ENCODE measurements at places on chromosomes 1 and 21.
A peak's percentile ranks its signal among the peaks of the same experiment; 100 is the strongest.

- no peak for DNase-seq
These were observed 12.1 kb downstream of the DNAJC16 start for GRCh38 chr1:15538771-15539170.

- DNase-seq: no peak
These were observed 96.1 kb upstream of the DPT start for GRCh38 chr1:168825129-168825528.

DNA sequence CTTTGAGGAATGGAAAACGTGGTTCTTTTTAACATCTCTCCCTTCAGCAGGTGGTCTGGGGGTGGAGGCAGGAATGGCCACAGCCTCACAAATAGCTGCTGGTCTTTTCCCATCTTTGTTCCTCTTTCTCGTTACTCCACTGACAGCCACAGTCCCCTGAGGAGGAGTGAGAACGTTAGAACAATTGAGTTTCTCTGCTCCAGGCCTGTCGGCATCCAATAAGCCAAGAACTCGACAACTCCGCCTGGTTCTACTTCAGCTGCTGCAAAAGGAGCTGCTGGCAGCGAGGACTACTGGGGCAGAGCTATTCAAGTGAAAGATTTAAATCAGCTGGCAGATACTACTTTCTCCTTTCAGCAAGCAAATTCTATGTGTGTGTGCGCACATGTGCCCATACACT, 169.5 kb upstream of the GALNT2 start:
- DNase-seq: no peak

DNA sequence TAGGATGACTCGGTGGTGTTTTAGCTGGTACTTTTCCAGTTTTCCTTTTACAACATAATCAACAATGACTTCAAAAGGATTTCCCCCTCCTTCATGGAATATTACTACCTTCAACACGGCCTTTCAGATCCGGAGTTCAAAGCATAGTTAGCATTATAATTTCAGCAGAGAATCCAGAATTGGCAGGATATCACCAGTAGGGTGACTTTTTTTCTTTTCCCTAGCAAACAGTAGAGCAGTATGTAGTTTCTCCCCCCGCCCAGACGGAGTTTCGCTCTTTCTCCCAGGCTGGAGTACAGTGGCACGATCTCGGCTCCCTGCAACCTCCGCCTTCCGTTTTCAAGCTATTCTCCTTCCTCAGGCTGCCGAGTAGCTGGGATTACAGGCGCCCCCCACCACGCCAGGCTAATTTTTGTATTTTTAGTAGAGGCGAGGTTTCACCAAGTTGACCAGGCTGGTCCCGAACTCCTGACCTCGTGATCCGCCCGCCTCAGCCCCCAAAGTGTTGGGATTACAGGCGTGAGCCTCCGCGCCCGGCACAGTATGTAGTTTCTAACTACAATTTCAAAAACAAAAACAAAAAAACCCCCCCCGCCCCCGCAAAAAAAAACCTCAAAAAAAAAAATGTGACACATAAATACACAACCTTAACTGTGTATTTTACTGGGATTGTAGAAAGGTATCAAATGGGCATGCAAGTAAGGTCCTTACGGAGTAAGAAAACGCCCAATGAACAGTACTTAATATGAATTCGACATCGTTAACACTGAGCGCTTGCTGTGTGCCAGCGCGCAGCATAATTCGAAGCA, 1.5 kb upstream of the COX20 start:
- DNase-seq: peak; percentile 75

DNA sequence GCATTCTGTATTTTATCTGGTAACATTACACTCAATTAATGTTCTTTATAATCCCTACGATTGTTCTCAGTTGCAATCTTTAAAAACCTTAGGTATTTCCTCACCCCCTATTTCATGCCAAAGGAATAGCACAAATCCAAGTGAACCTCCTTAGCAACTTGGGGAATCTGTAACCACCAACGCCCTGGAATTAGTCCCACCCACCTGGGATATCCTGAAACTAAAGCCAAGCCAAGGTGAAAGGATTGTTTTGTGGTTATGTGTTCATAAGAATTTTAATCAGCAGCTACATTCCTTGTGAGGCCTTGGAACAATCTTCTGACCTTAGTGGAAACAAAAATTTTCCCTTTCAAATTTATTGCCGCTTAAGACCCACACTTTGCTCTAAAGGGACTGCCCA, 908.7 kb downstream of the TTLL7 start:
- no peak for DNase-seq

GRCh38 chr1:54188291-54188690, 11.5 kb downstream of the CYB5RL start:
- no peak for DNase-seq

- DNase-seq: peak; percentile 90
These were observed 2.0 kb upstream of the PIP5K1A start for GRCh38 chr1:151196292-151196800.

DNA sequence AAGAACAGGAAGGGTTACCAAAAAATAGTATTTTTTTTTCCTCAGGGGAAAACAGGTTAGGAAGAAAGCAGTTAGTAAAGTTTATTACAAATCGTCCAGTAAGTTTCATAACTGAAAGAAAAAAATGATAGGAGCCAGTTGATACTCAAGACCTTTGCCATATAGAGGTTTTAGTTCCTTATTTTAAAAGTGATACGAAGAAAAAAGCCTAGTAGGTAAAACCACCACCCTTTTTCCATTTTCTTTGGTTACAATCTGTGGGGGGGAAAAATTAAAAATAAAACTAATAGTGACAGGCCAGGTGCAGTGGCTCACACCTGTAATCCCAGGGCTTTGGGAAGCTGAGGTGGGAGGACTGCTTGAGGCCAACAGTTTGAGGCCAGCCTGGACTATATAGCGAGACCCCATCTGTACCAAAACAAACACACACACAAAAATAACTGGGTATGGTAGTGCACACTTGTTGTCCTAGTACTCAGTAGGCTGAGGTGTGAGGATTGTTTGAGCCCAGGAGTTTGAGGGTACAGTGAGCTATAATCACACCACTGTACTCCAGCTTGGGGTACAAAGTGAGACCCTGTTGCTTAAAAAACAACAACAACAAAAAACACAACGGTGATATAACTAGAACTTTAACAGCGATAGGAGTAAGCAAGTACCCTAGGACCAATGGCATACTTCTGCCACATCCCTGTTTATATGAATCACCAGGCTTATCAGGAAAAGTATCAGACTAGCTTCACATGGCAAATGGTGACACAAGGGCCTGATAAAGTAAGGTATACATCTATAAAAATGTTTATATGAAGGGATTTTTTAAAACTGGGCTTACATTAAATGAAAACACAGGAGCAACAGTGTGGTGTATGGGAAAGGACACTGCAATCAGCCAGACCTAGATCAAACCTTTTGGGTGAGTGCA, 5.4 kb downstream of the TMEM59 start:
- no peak for DNase-seq

GRCh38 chr1:115539061-115539460, 102.7 kb upstream of the VANGL1 start:
- DNase-seq: no peak

DNA sequence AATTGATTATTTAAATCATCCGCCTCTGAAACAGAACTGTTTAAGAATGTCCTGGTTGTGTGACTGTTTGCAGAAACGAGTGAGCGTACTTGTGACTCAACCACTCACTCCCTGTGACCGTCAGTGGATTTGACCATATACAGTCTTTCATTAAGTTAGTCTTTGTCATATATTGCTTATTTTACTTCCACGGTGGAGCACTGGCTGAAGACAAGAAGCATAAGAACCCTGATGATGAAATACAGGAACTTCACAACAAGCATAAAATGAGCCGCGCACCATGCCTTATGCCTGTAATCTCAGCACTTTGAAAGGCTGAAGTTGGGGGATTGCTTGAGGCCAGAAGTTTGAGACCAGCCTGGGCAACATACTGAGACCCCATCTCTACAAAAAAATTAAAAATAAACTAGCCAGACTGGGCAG, 194.0 kb downstream of the TOMM20 start:
- peak; percentile 45 for DNase-seq

- no peak for DNase-seq
These were observed 283.2 kb upstream of the LYPLAL1 start for GRCh38 chr1:218890451-218890850.

GRCh38 chr21:40130476-40130875, 263.2 kb downstream of the PCP4 start:
- no peak for DNase-seq

- DNase-seq: peak; percentile 32
These were observed 549.9 kb upstream of the RGS18 start for GRCh38 chr1:191608367-191608766.

GRCh38 chr21:21003701-21004100, 5.5 kb downstream of the NCAM2 start:
- peak; percentile 53 for DNase-seq

- DNase-seq: peak; percentile 79
These were observed 9.8 kb upstream of the CDC20 start for GRCh38 chr1:43348809-43349593.

DNA sequence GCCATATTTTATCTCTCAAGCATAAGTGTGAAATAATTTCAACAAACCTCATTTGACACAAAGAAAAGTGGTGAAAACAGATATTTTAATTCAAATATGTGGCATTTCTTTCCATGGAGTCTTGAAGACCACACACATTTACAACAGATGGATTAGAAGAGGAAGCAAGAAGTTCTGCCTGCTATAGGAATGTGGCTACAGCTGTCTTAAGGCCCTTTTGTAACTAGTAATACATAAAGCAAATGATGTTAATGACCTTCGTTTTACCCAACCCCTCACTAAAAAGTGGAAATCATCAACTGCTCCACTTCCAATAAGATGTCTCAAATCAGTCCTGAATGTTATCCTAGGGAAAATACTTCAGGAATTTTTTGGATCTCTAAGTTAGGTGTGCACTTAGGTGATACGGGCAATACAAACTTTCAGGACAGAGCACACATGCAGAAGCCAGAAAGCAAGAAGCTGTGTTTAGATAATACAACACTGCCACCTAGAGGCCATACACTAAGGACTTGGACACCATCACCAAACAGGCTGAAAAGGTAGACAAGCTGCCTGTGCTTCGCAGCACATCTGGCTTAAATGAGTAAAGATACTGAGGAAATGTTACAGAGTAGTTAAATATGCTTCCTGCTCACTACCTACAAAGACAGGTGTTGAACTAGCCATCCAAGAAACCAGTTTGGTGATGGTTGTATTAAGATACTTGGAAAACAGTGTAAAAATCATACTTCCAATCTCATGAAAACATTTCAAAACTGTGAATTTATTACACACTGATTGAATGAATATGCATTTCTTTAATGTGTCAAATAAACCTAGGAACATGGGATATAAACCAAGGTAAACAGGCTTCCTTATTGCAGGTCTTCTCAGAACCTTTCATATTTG, 24.4 kb downstream of the RRAGC start:
- DNase-seq: peak; percentile 73

- no peak for DNase-seq
These were observed 112.3 kb downstream of the HHAT start for GRCh38 chr1:210441028-210441427.

GRCh38 chr1:99680270-99680669, 34.4 kb downstream of the PALMD start:
- peak; percentile 72 for DNase-seq

DNA sequence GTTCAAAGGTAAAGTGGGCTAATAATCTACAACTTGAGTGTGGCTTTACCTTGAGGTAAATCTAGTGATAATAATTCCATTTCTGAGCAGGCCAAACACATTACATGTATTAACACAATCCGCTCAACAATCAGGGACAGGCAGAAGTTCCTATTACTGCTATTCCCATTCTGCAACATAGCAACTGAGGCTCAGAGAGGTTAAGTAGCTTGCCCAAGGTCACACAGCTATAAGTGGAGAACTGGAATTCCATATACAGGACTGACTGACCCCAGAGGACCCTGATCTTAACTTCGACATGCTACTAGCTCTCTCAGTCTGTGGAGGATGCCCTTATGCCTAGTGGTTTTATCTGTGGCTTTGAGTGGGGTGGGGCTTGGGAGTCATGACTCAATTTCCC, 110.1 kb downstream of the TRABD2B start:
- no peak for DNase-seq

All from HT1080 (cell line).